ENCODE measurements at places on chromosomes 7 and 10. TPM values are rescaled to one million over a fixed set of nuclear protein-coding genes. Genes with fewer than 3 reads are reported as not detected.

The MAGI2 gene
- total RNA-seq = 10.5 TPM

The AFAP1L2 gene
- 17.9 TPM for total RNA-seq

The RSBN1L gene
- total RNA-seq = 15.8 TPM

The GIMAP2 gene
- total RNA-seq = 3.9 TPM

The UNC5B gene
- 11.2 TPM for total RNA-seq

The C1QL3 gene
- not detected for total RNA-seq

The GPR37 gene
- total RNA-seq = 2.6 TPM

The EBLN1 gene
- not detected for total RNA-seq

DNA sequence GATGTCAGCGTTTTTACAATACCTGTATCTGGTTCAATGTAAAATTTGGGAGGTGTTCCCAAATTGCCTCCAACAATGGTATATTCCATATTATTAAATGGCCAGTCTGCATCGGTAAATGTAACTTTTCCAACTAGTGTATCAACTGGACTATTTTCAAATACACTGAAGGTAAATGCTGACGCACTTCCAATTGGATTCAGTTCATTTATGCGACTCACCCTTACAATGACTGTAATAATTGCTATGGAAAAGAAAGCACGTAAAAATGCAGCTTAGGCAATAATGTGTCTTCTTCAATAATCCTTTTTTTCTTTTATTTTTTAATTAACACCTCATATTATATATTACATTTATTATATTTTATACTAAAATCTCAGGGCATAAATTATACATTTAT is 209.1 kb downstream of the HGF start:
- DNase-seq = no peak

GRCh38 chr7:13826752-13827151 is 162.7 kb downstream of the ETV1 start:
- DNase-seq = no peak

DNA sequence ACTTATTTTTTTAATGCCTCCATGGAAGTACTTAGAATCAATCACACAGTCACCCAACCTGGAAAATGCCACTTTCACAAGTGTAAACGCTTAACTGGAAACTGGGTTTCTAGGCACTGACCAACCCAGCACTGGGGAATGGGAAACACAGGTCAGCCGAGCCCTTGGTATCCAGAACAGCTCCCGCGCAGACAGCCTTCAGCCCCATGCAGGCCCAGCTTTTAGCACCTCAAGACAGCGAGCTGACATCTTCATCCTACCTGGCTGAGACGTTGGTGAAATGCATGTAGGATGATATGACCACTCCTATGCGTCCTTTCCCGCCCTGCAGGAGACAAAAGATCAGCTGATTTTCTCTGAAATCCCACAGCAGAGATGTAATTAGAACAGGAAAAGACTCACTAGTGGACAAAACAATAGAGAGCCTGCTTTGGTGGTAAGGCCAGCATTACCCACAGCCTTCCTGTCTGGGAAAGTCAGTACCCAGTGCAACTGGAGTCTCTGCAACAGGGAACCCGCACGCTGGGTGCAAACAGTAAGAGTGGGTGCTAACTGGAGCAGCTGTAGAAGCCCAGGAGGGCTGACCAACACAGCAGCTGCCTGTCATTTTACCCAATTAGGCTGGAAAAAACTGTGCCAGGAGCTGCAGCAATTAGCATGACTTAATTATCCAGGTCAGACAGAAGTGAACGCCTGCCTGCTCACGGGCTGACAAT is 153.7 kb downstream of the TNS3 start:
- DNase-seq = no peak

GRCh38 chr10:75074711-75075445 is 36.6 kb upstream of the SAMD8 start:
- DNase-seq = no peak

DNA sequence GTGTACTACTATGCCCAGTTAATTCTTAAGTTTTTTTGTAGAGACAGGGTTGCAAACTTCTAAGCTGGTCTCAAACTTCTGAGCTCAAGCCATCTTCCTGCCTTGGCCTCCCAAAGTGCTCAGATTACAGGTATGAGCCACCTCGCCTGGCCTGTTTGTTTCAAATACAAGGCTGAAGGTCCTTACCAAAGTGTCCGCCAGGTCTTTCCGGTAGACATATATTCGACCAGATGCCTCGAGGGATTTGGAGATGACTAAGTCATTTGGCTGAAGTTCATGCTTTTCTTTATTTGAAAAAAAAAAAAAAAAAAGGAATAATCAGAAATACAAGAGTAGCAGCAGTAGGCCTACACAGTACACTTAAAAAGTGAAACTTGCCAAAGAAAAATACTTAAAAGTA is 204.5 kb upstream of the CDCA7L start:
- DNase-seq = no peak

GRCh38 chr10:21889477-21890275 is 113.9 kb downstream of the DNAJC1 start:
- DNase-seq = no peak

DNA sequence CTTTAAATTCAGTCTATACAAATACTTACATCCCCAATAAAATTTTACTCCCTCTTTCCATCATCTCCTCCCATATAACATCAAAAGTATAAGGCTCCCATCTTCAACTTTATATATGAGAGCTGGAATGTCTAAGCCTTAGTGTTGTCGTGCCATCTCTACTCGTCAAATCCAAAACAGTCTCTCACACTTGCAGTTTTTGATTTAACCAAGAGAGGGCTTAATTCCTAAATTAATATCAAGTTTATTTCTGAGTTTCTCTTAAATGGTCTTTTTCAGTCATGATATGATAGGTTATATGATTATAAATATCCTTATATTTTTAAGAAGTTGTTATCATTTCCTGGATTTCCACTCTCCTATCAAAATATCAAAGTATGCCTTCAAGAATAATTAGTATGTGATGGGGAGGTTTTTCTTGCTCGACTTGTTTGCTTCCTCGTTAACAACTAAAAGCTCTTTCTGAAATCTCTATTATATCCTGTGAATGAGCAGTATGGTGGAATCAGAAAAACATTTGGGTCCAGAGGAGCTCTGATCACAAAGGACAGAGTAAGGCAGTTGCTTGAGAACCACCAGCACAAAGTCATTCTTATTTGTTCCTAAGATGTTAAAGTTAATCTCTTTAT is 12.5 kb upstream of the LIPK start:
- DNase-seq = no peak

DNA sequence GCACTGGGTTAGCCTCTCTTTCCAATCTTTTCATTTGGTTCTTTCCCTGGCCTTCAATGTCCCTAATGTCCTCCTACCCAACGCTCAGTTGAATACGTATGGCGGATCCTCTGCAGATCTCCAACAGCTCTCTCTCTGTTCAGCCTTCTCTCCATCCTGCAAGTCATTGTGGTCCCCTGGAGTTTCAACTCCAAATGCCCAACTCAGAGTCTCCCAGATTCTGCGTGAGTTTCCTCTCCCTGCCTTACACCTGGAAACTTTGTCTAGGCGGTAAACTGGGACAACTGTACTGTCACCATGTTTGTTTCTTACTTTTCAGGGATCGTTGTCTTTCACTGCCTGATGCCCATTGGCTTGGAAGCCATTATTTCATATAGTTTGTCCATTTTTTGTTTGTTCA is 273.1 kb downstream of the TNS3 start:
- DNase-seq = no peak

- no peak for DNase-seq
These were observed 18.9 kb upstream of the SORCS3 start for GRCh38 chr10:104622175-104622574.

DNA sequence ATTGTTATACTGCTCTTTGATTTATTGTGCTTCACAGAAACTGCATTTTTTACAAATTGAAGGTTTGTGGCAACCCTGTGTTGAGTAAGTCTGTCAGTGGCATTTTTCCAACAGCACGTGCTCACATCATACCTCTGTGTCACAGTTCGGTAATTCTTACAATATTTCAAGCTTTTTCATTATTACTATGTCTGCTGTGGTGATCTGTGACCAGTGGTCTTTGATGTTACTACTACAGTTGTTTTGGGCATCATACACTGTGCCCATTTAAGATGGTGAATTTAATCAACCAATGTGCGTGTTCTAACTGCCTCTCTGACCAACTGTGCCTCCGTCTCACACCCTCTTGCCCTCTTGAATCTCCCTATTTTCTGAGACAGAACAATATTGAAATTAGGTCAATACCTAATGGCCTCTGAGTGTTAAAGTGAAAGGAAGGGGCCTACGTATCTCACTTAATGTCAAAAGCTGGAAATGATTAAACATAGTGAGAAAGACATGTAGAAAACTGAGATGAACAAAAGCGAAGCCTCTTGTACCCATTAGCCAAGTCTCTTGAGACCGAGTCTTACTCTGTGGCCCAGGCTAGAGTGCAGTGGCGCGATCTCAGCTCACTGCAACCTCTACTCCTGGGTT is 20.2 kb upstream of the ASL start:
- no peak for DNase-seq

DNA sequence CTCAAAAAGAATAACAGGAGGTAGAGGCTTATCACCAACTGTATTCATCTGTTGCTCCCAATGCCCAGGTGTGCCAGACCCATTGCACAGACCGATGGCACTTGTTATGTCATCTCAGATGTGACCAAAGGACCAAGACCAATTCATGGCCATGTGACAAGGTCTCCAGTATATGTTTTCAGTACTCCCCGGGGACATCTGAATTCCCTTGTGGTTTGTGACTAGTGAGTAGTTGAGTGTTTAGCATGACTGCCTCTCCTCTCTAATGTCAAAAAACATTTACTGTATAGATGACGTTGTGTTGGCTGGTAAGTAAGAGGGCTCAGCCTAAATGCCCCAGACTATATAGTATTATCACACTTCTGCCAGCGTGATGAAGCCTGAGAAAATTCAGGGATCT is 202.1 kb upstream of the SMIM30 start:
- no peak for DNase-seq

- no peak for DNase-seq
These were observed 36.0 kb downstream of the MALSU1 start for GRCh38 chr7:23335136-23335535.

All from body of pancreas (tissue), 4 donors.